ENCODE measurements at places on chromosomes 7 and 10.

DNA sequence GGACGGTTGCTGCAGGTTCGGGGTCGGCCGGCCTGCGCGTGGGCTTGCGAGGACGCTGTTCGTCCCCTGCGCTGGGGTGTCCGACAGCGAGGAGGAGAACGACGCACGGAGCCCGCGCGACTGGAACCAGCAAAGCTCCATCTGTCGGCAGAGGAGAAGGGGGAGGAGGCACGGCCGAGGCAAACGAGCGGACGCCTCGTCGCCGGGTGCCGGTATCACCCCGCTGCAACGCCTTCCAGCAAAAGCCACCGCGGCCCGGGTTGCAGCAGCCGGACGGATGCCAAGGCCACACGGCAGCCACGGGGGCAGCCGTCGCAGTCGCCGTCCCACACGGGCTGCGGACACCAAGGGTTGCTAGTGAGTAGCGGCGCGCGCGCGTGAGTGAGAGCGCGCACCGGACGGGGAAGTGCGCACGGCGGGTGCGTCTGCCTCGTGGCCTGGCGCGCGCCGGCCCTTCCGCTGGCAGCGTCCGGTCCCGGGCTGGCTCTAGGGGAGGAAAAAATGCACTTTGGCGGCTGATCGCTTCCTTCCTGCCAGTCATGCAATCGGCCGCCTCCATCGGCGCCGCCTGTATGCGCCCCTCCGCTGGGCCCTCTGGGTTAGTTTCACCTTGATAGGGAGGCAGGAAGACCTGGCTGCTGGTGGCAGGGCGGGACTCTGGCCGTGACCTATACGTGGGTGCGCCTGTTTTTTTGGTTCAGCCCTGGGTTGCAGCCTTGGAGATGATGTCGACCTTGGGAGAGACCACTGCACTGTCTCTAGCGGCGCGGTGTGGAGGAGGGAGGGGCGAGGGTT lies 434 bp downstream of the STAMBPL1 start:
- peak; percentile 88 for DNase-seq

- DNase-seq: peak; percentile 42
Observed at GRCh38 chr10:110181451-110181850, 26.0 kb upstream of the MXI1 start.

GRCh38 chr7:80945976-80946375 lies 27.1 kb upstream of the SEMA3C start:
- DNase-seq: no peak

- no peak for DNase-seq
Observed at GRCh38 chr10:96501985-96502384, 11.7 kb downstream of the TLL2 start.

- no peak for DNase-seq
Observed at GRCh38 chr7:86485827-86486226, 157.9 kb upstream of the GRM3 start.

GRCh38 chr10:98344589-98345038 lies 70.4 kb downstream of the PYROXD2 start:
- no peak for DNase-seq

DNA sequence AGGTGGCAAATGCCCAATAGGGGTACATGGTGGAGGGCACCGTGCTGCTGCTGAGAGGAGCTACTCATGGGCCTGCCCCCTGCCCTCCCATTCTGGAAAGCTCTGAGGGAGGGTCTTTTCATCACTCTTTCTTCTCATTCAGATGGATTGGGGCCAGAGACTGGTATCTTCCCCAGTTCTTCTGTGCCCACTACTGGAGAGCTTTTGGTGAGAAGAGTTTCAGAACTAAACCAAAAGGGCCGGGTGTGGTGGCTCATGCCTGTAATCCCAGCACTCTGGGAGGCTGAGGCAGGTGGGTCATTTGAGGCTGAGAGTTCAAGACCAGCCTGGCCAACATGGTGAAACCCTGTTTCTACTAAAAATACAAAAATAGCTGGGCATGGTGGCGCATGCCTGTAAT lies 12.5 kb downstream of the ADRA2A start:
- peak; percentile 10 for DNase-seq

- no peak for DNase-seq
Observed at GRCh38 chr10:88184543-88185297, 321.3 kb downstream of the PTEN start.

DNA sequence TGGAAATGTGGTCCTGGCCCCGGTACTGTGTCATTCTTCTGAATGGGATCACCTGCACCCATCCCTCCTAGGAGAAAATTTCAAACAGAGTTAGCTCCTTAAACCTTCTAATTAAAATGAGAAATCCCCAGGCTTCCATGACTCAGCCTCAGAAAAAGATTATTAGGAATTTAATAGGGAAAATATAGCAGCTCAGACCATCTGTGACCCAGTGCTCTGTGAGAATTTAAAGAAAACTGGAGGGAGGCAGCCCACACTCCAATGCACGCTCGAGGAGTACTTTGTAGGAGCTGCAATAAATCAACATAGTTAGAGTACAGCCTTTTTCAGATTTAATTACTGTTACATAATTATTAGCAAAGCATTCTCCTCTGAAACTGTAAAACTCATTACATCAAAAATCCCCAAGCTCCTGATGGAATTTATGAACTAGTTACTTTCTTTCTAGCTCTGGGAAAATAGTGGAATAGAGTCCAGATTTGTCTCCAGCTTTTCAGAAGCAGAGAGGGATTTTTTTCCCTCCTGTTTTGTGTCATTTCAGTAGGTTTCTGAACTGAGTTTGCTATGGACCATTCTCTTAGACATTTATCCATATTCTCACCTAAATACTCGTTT lies 30.1 kb downstream of the NEUROD6 start:
- DNase-seq: no peak

DNA sequence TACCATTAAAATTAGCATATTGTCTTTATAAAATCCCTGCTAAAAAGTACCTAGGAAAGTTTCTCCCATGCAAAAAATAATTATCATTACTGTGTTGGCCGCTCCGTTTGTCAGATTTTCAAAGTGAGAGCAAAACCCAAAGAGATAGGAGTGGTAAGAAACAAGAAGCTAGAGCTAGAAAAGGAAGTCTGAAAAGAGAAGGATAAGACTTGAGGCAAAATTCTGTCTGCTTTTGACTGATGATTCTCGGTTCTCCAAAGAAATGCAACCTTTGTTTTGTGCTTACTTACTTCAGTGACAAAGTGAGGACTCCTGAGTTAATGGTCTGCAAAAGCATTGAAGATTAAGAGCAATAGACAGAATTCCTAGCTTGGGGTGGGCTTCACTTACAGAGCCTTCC lies 33.3 kb upstream of the CAPZA2 start:
- no peak for DNase-seq

GRCh38 chr10:72133517-72133916 lies 45.2 kb upstream of the SPOCK2 start:
- DNase-seq: no peak

- DNase-seq: no peak
Observed at GRCh38 chr7:129271500-129272355, 46.9 kb downstream of the AHCYL2 start.

GRCh38 chr7:111517549-111517951 lies 44.7 kb downstream of the IMMP2L start:
- DNase-seq: no peak

- DNase-seq: no peak
Observed at GRCh38 chr10:110423650-110424049, 74.1 kb upstream of the DUSP5 start.

GRCh38 chr10:13206546-13207443 lies 27.4 kb downstream of the UCMA start:
- no peak for DNase-seq

DNA sequence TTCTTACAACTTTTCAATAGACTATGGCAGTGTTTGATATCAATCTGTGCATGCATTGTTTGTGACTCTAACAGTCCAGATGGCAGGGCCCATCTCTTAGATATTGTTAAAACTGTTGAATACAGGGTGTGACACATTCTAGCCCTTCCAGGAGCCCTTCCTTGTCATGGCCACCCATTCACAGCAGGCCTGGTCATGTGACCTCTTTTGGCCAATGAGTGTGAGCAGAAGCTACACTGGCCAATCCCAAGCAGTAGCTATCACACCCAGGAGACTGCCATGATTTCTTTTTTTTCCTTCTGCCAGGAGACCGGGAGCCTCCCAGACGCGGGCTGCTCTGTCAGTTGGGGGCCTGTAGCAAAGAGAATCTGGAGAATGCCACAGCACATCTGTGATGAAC lies 655.4 kb upstream of the MKI67 start:
- no peak for DNase-seq

DNA sequence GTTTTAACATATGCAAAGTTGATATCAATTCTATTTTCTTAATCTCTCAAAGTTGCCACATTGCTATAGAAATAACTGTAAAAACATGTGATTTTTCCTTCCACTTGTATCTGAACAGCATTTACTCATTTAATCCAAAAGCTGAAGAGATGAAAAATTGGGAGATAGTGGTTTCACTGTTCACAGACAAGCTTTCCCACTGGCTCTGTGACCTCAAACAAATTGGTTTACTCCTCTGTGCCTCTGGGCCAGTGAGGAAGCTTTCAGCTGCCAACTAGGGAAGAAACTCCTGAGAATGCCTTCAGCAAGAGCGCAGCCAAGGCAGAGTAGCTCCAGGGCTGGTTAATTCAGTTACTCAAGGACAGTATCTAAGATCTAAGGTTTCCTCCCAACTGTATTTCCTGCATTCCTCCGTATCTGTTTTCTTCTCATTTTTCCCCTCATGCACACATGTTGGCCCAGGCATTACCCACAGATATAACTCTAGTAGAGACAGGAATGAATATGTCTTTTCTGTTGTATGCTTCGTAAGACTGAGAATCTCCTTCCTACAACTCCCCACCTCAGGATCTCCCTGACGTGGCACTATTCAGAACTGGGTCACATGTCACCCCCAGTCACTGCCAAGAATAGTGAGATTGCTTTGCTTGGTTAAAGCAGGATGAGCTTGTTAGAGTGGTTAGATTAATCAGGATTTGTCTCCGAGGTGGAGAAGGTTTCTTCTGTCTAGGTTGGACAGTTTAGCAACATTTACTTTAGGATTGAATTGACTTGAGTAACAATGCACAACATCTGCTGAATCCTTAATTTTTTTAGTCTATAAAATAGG lies 315.7 kb downstream of the NRG3 start:
- no peak for DNase-seq

GRCh38 chr7:30005464-30005863 lies 15.9 kb upstream of the SCRN1 start:
- DNase-seq: no peak

- DNase-seq: no peak
Observed at GRCh38 chr7:50822706-50823105, 40.0 kb upstream of the GRB10 start.

DNA sequence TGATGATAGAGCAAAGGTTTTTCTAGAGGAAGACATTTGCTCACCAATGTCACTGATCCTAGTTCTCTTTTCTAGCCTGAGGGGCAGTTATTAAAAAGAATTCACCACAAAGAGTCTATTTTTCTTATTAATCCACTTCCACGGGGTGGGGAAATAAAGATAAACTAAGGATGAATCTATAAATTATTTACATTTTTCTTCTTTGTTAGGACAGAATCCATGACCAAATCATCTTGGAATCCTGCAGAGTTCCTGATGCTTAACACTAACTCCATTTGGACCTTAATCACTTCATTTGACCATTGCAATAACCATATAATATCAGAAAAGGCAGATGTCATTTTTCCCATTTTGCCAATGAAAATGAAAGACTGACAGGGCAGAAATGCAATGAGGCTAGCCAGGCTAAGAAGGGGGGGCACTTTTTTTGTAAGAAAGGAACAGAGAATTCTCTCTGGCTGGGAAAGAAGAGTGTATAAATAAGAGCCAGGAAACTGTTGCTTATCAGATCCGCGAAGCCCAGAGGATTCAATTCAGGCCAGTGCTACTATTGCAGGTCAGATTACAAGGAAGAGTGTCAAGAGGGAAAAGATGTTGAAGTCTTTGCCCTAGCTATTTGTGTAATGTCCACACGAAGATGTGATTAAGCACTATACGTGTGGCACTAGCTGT lies 433.2 kb downstream of the TNS3 start:
- no peak for DNase-seq

- DNase-seq: no peak
Observed at GRCh38 chr10:124904796-124905195, 37.1 kb upstream of the ZRANB1 start.

GRCh38 chr7:6254866-6255265 lies 17.6 kb downstream of the CYTH3 start:
- DNase-seq: no peak

GRCh38 chr10:29277296-29277695 lies 11.6 kb upstream of the LYZL1 start:
- DNase-seq: no peak

DNA sequence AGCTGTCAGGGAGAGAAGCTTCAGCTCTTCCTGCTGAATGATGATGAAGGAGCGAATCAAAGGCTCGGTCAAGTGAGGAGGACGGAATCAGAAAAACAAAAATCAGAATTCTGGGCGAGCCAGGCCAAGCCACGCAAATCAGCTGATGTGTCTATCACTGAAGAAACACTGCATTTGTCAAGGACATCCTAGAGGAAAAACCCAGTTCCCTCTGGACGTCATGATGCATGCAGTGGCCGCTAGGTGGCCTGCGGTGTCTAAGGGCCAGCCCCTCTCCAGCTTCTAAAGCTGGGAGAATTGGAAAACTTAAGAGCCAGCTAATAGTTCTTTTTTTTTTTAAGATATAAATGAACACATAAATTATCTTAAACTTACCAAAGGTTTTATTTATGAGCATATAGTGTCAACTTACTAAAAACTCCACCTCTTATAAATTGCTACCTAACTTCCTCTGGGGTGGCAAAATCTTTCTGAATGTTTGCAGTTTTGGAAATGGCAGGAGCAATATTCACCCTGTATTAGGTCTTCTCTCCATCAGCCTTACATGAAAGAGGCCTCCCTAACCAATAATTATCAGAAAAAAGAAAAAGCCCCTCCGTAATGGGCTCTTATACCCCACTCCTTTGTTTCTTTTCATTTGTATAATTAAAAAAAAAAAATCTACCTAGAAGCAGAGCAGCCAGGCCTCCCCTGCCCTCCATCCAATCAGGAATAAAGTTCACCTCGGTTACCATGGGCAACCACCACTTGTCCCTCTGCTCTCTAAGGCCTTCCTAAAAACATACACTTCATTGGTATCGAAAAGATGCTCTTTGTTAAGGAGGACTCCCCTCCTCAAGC lies 186.8 kb downstream of the USP6NL start:
- peak; percentile 33 for DNase-seq

- DNase-seq: no peak
Observed at GRCh38 chr10:76255241-76255640, 823.8 kb downstream of the LRMDA start.

GRCh38 chr10:51077074-51077473 lies 2.8 kb downstream of the PRKG1 start:
- DNase-seq: no peak

GRCh38 chr10:93941606-93942005 lies 47.8 kb downstream of the SLC35G1 start:
- DNase-seq: no peak

Measured in activated CD8-positive, alpha-beta memory T cell treated with anti-CD3 and anti-CD28 coated beads, Interleukin-2, amount 50 U/mL, for 48 hours (primary cell).